ENCODE measurements at places on chromosomes 7 and 10.
A peak's percentile ranks its signal among the peaks of the same experiment; 100 is the strongest.

DNA sequence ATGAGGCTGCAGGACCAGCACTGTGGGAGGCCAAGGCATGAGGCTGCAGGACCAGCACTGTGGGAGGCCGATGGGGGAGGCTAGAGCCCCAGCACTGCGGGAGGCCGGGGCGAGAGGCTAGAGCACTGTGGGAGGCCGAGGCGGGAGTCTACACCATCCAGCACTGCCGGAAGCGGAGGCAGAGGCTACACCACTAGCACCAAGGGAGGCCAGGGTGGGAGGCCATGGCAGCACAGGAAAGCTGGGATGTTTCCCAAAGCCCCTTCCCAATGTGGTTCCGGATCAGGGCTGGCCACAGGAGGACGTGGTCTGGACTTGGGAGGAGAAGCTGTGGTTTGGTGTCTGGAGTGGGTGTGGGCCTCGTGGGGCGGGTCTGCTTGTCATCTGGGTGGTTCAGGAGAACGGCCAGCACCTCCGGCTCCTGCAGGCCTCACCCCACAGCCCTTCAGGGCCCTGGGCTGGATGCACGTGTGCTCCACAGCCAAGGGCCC is 43.6 kb downstream of the PDGFA start:
- no peak for DNase-seq

DNA sequence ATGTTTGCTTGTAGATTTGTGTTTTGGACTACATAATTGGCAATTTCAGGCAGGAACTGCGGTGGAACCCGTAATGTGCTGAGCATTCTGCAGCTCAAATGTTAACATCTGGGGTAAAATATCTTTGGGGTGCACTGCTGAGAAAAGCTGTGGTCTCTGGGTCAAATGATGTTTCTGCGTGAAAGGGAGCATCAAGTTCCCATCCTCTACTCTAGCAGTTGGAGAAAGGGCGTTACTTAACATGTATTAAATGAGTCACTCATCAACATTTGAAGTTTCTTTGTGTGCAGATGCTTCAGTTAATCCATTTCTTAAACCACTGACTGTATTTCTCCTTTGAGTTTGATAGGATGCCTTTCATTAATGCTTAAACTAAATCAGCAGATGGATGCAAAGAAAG is 273.1 kb upstream of the PITRM1 start:
- DNase-seq = no peak

DNA sequence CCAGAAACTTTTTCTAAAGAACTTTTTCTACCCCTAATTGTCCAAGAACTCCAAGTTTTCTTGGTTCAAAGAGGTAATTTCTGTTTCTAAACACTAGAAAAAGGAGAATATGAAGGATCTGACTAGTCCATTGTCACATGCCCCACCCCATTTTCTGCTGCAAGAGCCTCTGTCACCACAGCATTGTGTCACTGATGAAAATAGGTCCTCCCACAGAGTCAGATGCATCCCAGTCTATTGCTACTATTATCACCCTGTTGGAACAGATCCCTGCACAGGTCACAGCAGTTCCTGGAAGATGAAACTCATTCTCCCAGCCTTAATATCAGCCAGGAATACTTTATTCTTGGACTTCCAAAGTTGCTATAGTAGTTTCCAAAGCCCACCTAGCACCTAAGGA is 7.5 kb upstream of the CFTR start:
- DNase-seq = no peak

DNA sequence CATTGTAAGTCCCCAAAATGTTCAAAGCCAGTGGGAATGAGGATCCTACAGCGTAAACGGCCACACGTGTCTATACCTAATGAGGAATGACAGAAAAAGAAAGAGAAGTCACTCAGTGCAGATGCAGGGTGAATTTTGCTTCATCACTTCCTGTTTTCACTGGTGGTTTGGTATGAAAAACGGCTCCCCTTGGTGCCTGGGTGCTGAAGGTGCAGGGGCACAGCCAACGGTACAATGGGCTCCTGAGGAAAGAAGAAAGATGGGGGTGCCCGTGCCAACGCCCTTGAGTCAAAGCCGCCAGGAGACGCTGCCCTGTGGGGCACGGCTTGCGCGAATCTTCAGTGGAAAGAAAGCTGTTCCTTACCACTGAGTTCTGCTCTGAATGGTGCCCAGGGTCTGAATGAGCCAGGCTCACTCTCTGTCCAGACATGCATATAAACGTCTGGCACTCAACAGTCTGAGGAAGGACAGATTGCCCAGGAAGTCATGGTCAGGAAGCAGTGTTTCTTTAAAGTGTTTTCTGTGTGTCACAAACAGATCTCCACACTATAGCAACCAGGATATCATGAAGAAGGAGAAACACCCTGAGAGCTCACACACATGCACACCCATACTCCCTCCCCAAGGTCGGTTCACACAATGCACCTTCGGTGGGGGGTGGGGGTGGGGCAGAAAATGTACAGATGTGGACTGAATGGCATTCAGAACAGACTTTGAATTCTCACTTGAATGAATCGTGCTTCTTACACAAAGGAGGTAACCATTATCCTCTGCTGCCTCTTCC is 105.8 kb downstream of the ELMO1 start:
- peak; percentile 86 for DNase-seq

- DNase-seq = no peak
Observed at GRCh38 chr10:23918839-23919238, 290.1 kb upstream of the KIAA1217 start.

- no peak for DNase-seq
Observed at GRCh38 chr7:80444811-80445210, 67.1 kb downstream of the GNAT3 start.

DNA sequence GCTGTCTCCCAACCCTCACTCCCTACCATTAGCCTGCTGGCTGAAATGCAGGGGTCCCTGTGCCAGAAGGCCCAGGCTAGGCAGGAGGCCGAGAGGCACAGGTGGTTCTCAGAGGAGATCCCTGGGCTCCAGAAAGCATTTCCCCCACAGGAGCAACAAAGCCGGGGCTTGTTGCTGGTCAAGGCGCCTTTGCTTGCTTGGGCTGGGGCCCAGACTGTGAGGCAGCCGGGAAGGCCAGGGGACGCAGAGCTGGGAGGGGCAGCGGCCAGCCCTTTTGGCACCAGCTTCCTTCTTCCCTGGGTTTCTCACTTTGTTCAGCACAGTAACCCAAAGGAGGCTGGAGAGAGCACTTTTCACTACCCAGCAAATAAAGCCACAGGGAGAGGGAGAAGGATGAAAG is 48.6 kb downstream of the FBXW4 start:
- DNase-seq = no peak

DNA sequence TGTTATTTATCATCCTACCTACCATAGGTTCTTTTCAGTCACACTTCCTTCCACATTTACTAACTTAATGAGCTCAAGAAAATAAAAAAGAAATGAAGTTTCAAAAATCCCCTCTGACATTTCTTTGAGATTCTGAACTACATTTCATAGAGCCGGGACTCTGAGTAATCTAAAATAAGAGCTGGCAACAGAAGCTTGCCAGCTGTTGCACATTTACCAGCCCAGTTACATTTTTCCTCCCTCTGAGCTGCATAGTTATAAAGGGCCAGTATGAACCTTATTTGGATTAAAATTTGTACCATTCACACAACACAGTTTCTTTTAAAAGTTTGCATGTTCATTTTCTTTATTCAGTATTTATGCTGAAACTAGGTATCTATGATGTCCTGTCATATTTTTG is 119.5 kb upstream of the CAV2 start:
- no peak for DNase-seq

GRCh38 chr10:124983321-124983720 is 41.4 kb downstream of the ZRANB1 start:
- no peak for DNase-seq

DNA sequence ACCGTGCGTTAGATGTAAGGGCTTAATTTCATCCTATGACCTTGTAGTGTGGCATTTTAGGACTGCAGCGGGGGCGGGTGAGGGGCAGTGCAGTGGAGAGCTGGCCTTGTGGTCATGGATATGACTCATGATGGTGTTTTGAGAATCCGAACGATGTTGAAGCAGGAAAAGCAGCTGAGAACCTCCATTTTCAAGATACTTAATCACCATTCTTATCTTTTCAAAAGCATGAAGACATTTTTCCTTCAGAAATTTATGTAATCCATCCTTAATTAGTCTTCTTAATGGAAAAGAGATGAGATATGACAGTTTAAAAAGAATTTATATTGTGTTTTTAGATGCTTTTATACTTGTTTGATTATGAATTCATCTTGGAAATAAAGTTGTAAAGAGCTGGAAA is 9.6 kb downstream of the ATP5F1C start:
- no peak for DNase-seq

DNA sequence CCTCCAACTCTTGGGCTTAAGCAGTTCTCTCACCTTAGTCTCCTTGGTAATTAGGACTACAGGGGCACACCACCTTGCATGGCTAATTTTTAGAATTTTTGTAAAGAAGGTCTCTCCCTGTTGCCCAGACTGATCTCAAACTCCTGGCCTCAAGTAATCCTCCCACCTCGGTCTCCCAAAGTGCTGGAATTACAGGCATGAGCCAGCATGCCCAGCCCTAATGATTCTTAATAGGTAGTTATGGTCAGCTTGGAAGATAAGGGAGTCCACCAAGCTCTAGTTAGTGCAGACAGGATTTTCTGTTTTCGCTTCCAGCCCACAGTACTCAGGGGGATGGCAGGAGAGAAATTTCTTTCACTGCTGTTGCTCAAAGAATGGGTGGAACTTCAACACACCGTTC is 127.9 kb upstream of the PLXDC2 start:
- DNase-seq = no peak

- no peak for DNase-seq
Observed at GRCh38 chr7:68250143-68250542, 1253.5 kb downstream of the TYW1 start.

DNA sequence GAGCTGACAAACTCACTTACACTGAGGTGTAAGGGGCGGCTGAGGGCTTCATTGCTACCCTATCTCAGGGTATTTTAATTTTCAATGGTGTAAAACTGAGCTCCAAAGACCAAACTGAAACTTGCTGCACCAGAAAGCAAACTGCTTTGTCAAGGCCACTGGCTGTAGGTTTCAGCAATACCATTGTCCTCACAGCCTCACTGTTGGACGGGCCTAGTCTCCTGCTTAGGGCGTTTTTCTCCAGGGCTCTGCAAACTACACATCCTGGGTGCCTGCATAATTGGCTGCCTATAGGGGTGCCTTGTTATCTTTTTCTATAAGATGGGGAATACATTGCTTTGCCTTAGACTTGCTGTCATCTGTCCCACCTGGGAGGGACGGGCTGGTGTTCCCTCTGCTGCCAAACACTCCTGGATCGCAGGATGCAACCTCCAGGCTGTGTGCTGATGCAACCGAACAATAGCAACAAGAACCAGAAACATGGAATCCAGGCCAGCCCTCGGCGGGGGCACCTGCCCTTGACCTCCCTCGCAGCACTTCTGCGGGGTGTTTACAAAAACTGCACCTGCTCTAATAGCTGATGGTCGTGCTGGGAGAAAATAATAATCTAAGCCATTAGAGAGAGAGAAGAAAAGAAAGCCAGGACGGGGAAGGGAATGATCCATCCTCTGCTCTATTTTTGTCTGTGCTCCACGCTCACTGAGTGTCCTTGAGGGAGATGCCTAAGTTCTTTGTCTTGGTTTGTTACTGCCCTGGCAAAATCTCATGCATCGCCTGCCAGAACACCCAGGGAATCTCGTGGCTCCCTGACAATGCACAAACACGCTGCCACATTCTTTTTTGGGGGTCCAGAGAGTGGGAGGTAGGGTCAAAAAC is 104.5 kb downstream of the GALNT17 start:
- DNase-seq = no peak

GRCh38 chr7:107049480-107049879 is 5.0 kb downstream of the PRKAR2B start:
- DNase-seq = no peak

- no peak for DNase-seq
Observed at GRCh38 chr7:156604836-156605695, 35.5 kb upstream of the RNF32 start.

DNA sequence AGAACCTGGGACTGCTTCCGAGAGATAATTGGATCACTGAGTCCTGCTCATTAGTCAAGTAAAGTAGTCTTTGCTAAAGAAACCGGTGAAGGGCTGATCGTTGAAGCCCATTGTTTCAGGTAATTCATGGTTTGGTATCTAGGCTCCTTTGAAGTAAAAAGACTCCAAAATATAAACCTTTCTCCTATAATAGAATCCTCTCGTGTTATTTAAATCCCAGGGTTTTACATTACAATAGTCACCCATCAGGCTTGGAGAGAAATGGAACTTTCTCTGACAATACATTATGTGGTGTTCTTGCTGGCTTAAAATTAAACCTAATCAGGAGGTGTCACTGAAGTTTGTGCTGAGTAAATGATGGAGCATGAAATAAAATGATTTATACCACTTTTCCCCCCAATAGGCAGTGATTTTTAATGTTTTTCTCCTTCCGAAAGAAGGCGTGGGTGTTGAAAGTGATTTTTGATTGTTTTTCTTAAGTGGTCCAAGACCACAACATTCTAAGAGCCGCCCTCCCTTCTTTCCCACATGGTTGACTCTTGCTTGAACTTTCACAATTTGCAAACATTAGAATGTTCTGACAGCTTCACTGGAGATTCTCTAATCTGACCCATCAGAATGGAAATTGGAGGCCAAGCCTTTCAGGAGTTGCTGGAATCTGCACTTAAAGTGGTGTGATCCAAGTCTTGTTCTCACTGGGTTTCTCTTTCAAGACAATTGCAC is 44.2 kb downstream of the LRMDA start:
- DNase-seq = no peak

GRCh38 chr10:100968863-100969186 is 479 bp upstream of the SEMA4G start:
- DNase-seq = no peak

DNA sequence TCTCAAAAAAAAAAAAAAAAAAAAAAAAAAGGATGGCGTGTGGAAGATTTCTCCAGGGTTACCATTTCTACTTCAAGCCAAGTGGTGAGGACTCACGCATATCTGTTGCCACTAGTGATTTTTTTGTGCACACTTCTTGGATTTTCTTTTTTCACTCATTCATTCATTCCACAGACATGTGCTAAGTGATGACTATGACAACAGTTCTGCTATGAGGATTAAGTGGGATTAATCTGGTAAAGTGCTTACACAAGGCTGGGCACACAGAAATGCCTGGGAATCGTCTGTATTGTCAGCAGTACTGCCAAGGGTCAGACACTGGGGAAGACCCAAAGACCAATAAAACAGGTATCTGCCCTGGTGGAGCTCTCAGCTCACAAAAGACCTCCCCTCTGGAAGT is 6.3 kb upstream of the OPN1SW start:
- no peak for DNase-seq

DNA sequence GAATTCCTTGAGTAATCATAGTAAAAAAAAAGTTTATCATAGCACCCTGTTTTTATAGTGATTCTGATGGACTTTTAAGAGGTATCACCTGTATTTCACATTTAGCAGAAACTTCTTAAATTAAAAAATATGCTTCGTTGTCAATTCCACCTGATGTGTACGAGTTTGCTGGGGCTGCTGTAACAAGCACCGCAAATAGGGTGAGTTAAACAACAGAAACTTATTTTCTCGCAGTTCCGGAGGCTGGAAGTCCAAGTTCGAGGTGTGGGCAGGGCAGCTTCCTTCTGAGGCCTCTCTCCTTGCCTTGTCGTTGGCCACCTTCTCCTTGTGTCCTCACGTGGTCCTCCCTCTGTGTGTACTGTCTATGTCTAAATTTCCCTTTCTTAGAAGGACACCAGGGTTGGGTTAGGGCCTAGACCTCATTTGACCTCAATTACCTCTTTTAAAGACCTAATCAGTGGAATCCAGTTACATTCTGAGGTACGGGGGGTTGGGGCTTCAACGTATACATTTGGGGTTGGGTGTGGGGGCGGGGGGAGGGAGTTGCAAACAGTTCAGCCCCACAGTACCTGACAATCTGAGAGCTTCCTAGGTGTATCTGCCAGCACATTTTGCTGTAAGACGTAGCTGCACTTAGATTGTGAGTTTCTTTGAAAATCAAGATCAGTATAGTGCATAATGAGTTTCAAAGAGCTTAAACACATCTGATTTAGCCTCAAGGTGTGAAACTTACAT is 72.7 kb downstream of the RBM33 start:
- no peak for DNase-seq

All from CD4-positive, alpha-beta T cell treated with Interleukin-2 at 100 ng/mL for 4 hours (primary cell).